SK-N-SH treated with all-trans-retinoic acid at 6 μM for 48 hours (cell line): ENCODE measurements at places on chromosomes 1 and 21.

DNA sequence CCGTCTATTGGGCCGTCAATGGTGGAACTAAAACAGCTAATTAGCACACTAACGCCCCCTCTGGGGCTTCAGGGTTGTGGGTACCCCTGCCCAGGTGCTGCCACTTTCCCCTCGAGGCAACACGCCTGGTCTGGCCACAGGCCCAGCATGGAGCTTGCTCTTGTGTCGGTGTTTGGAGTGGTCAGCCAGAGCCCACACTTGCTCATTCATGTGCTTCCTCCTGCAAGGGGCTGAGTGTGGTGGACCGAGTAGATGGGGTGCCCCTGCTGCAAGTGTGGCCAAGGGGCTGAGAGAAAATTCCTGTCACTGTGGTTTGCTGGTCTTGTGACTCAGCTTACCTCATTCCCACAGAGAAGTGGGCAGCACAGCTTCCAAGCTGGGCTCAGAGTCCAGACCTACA lies 25.7 kb downstream of the HTR6 start:
- no peak for ATAC-seq

- ATAC-seq = no peak
These were observed 4.8 kb upstream of the SLC2A1 start for GRCh38 chr1:42963378-42964043.

DNA sequence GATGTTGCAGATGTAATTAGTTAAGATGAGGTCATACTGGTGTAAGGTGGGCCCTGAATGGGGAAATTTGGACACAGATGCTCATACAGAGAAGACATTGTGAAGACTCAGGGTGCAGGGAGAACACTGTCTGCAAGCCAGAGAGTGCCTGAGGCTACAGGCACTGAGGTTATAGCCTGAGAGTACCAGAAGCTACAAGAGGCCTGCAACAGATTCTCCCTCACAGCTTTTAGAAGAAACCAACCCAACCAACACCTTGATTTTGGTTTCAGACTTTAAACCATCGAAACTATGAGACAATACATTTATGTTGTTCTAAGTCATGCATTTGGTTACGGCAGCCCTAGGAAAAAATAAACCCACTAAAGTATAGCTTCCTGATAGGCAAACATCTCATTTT lies 321.7 kb upstream of the USP25 start:
- no peak for ATAC-seq

DNA sequence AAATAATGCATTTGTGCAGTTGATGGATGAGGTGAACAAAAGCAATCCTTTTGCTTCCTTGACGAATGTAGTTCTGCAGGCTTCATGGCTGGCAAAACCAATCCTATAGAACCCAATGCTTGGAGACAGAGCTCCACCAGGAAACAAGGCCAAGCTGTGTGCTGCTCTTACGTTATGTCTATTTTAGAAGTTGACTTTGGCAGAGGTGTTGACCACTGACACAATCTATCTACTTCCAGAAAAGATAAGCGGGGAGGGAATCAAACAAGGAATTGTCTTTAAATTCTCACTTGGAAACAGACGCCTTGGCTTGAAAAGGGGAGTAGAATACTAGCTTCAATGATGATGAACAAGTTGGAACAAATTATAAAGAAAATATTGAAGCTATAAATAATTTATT lies 211.2 kb downstream of the SETD4 start:
- no peak for ATAC-seq

GRCh38 chr1:21355956-21356355 lies 65.7 kb upstream of the ECE1 start:
- no peak for ATAC-seq

DNA sequence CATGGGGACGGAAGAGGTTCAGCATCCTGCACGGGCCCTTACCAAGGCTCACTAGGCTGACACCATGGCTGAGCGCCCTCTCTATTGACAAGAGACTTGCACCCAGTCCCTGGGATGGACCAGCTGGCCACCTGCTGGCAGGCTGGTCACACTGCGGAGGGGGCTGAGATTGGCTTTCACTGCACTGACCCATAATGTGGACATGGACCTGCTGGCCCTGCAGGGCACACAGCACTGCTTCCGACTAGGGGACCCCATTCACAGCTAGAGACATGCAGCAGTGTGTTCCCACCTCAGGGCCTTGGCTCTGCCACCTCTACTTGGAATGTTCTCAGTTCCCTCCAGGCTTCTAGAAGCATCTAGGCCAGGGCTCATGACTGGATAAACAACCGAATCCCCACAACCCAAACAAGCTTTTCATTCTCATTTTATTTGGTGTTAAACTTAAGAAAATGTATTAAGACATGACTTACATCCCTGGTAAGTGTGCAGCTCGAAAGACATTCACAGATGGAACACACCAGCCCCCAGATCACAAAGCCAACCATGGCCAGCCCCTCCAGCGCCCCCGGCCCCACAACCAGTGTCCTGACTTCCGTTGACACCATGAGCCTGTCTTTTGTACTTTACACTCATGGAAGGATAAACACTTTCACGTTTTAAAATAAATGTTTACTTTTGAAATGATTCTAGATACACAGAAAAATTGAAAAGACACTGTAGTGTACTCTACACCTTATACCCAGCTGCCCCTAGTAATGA lies 9.3 kb upstream of the SRARP start:
- peak; percentile 98 for ATAC-seq

DNA sequence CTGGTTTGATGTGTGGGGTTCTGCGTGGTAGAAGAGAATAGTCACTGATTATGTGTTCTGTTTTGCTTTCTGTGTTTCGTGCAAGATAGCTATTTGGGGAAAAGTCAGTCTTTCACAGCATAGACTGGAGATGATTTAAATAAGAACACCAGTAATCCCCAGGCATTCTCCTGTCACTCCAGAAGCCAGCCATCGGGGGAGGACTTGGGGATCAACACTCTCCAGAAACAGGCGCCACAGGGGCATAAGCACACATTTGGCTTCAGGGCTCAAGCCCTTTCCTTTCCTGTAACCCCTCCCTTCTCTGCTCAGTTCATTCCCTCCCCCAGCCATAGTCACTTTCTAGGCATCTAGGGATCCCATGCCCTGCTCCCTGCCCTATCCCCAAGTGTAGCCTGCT lies 97.3 kb upstream of the BEND5 start:
- no peak for ATAC-seq

GRCh38 chr1:204075139-204075521 lies 2.2 kb downstream of the SOX13 start:
- ATAC-seq = no peak

GRCh38 chr1:31583995-31584868 lies 7.9 kb downstream of the TINAGL1 start:
- ATAC-seq = peak; percentile 64

DNA sequence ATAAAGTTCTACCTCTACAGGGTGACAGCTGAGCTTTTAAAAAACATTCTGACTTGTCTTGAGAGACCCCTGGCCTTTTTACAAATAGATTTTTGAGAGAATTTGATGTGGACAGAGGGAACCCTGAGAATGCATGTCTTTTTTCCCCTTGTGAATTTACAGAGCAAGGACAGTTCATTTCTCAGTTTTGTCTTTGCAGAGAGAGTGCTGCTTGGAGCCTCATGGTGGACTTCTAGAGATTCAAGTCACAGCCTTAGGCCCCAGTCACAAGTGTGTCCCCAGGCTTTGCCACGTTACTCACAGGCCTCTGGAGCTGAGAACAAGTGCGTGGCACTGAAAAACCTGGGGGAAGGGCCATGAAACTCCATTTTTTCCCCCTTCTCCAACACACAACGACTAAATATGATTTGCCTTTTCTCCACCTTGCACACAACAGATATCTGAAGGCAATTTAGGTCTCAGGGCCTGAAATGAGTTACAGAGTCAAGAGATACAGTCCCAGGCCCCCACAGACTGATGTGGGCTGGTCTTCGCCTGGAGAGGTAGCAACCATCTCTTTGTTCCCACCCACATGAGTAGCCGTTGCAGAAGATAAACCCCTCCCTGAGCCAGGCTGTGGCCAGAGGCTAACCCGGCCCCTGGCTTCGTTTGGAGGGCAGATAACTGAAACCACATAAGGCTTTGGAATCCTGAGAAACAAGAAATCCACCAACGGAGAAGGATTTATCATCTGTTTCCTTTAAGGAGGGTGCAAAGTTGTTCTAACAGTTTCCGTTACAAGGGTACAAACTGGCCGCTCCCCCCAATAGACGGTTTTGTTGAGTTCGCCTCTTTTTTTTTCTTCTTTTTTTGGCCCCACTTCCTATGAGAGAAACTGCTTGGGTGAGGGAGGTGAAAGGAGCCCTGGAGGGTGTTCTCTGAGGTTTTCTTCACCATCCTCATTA lies 1.0 kb upstream of the PIGV start:
- peak; percentile 72 for ATAC-seq

- peak; percentile 73 for ATAC-seq
These were observed 193.3 kb upstream of the SNX7 start for GRCh38 chr1:98468111-98468717.

DNA sequence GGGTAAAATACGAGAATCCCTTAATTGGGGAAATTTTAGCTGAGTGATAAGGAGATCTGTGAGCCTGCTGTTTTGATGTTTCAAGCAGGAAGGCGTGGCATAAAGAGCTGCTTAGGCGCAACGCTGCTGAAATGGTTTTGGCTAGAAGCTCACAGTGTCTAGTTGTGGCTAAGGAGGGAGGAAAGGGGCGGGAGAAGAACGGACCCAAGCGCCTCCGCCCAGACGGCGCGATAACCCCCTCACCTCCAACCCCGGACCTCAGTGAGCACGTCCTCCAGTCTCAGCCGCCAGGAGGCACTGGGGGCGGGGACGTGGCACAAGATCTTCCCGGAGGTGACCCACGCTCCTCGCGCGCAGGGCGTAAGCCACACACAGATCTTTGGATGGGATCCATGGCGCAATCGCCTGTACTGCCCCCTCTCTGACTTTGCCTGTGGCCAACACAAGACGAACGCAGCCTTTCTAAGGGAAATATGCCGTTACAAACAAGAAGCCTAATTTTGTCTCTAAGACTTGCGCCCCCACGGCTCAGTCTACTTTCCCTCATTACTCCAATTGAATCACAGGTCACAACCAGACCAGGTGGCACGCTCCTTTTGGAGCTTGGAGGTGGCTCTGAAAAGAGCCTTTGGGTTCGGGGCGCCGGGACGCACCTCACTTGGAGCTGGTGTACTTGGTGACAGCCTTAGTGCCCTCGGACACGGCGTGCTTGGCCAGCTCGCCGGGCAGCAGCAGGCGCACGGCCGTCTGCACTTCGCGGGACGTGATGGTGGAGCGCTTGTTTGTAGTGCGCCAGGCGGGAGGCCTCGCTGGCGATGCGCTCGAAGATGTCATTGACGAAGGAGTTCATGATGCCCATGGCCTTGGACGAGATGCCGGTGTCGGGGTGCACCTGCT lies 23.4 kb upstream of the RNF187 start:
- ATAC-seq = peak; percentile 48

GRCh38 chr21:14569868-14570267 lies 23.8 kb upstream of the SAMSN1 start:
- ATAC-seq = no peak

DNA sequence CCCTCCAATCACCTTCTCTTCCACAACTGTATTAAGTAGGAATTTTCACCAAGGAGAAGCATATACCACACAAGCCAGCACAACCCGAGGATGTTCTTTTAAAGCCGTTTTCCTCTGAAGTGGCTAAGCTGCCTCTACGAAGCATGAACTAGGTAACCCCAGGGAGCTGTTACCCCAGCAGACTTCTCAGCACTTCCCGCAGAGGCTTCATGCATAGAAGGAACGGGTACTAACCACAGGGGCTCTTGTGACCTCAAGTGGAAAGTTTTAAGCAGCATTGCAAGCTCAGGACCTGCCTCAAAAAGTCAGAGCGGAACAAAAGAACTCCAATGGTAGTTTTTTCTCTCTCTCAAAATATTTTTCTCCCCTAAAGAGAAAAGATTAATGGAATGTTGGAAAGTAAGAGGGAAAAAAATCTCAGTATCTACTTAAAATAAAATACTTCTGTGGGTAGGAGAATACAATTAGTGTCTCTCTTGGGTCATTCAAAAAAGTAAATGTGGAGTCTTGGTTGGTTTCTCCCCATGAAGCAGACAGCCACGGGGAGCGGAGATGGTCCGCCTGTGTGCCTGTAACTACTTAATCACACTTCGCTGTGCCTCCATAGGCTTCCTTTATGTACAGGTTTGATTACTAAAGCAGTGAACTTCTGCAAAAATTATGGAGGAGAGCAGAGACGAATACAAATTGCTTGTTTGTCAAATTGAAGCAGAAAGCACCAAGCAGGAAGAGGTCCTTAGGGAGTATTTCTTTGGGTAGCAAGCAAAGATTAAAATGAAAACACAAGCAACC lies 40.9 kb downstream of the STX6 start:
- no peak for ATAC-seq

DNA sequence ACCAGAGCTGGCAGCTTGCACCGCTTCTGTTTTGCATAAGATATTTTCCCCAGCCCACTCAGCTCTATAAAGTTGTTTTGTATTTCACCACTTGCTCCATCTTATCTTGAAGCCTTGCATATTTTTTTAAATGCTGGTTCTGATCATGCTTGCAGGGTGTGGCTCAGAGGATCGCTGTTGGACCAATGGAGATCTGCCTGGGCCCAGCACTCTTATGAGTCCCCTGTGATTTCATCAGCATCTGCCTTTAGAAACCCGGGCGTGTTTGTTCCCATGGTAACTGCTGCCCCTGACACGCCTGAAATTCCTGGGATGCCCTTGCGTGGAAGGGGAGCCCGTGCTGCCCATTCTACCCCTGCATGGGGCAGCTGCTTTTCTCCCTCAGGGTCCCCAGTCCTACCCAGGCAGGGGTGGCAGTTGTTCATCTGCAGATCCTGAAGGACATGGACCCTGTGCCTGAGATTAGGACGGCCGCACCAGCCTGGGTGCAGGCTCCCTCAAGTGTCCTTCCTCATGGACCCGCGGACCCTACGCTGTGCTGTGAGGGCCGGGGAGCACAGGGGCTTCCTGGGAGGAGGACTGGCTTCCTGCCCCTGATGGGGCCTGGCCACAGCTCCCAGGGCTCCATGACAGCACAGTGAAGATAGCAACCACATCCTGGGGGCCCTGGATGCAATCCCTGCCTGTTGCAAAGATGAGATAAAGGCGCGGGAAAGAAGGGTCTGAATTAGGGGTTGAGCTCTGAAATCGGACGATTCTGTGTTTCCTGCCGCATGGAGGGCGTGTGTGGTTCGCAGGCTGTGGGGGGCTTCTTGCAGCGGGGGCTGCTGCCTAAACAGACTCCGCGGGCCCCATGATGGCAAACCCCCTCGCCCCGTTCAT lies 226.5 kb downstream of the SDCCAG8 start:
- peak; percentile 34; the same call in 2 of the 3 replicates for ATAC-seq

- no peak for ATAC-seq
These were observed 24.6 kb downstream of the TRIM45 start for GRCh38 chr1:117096951-117097408.

DNA sequence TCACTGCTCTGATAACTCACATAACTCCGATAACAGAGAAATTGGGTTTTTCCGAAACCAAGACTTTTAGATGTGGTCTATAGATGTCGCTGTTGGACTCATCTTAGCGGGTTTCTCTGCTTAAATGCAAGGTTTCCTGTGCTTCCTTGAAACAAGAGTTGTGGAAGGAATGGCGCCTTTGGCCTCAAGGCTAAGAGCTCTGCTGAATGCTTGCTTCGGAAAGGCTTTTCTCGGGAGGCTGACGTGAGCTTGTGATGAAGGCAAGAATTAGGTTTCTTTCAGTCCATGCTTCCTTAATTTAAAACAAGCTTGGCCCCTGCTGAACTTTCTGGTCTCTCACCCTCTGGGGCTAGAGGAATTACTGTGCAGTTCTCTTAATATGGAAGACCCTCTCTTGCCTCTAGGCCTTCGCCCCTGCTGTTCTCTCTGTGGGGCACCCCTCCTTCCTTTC lies 113.5 kb downstream of the MAP3K21 start:
- peak; percentile 81 for ATAC-seq
